ENCODE measurements at places on chromosomes 11 and 22. TPM values are rescaled to one million over a fixed set of nuclear protein-coding genes. Genes with fewer than 3 reads are reported as not detected.

- DNase-seq: no peak
Observed at GRCh38 chr11:33072465-33072864, 33.1 kb downstream of the TCP11L1 start.

DNA sequence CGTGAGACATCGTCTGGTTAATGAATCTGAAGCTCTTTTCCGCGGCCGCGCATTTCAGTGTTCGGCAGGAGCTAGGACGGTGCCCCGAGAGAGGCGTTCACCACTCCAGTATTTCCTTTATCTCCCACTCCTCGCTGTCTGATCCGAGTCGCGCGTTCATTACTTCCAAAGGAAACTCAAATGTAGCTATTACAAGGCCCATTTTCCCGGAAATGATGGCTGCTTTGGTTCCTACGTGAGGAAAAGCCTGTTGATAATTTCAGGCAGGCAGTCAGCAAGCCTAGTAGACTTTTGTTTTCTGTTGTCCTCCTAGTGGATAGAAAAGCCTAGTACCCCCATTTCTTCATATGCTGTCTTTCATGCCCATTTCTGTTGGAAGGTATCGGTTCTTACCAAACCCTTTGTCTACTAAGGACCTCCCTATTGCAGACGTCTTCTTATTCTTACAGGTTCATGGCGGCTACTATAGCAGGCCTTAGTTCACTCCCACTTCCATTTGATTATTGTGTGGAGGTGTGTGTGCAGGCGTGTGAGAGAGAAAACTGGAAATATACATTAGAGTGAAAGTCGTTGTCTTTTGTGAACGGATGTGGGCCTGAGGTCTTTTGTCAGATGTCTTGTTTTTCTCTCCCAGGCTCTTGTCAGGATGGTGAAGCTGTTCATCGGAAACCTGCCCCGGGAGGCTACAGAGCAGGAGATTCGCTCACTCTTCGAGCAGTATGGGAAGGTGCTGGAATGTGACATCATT lies 737 bp downstream of the RBM4 start:
- DNase-seq: no peak

- peak; percentile 57 for DNase-seq
Observed at GRCh38 chr11:46338988-46339666, 8.1 kb upstream of the DGKZ start.

DNA sequence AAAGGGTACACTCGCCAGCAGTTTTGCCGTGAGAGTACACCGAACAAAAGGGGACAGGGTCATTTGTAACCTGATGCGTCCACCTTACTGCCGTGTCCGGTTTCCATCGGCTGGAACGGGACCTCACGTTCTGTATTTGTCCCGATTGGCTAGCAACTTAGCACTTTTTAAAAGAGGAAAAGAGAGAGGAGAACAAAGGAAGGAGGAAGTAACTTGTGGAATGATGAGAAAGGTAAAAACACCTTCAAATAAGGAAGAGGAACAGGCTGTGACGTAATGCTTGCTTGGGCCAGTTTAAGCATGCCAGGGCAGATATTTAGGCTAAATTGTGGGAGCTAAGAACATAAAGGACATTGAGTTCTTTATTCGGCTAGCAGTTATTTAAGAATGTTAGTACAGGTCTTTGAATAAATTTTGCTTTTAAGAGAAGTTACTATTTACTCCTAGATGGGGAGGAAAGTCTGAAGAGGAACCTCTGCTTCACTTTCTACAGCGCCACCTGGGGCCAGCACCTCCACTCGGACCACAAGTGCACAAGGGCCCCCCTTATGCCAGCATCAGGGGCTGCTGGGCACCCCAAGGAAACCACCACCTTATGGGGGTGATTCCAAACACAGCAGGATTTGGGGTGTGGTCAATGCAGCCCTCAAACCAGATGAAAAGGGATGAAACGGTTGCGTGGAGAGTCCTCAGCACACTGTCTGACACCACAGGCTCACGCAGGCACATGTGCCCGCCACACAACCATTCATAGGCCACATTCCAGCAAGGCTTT lies 5.8 kb downstream of the ARSA start:
- DNase-seq: peak; percentile 58

- no peak for DNase-seq
Observed at GRCh38 chr22:35997438-35997837, 31.2 kb downstream of the RBFOX2 start.

- no peak for DNase-seq
Observed at GRCh38 chr11:86089659-86090058, 20.8 kb upstream of the PICALM start.

DNA sequence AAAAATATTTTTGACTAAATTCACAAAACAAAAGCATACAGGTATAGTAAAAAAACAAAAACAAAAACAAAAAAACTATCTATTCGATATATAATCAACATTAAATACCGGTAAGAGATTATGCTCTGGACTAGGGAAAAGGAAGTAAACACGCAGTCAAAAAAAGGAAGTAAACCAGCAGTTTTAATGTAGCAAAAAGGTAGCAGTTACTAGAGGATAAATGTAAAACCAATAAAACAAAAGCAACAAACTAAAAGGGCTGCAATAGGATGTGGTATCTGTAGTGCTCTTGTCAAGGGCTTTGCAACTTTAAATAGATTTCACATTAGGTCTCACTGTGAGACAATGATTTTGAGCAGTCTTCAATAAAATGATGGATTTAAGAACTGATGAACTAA lies 2.4 kb downstream of the TRIM22 start:
- no peak for DNase-seq

- DNase-seq: no peak
Observed at GRCh38 chr11:61120706-61121191, 18.5 kb downstream of the CD5 start.

- DNase-seq: no peak
Observed at GRCh38 chr11:17743026-17743807, 8.6 kb downstream of the KCNC1 start.

- DNase-seq: peak; percentile 22
Observed at GRCh38 chr11:70521475-70522308, 123.4 kb downstream of the CTTN start.

- DNase-seq: peak; percentile 24
Observed at GRCh38 chr11:93783765-93784144, 327 bp upstream of the MED17 start.

GRCh38 chr11:65858681-65859087 lies 704 bp upstream of the CFL1 start:
- no peak for DNase-seq

DNA sequence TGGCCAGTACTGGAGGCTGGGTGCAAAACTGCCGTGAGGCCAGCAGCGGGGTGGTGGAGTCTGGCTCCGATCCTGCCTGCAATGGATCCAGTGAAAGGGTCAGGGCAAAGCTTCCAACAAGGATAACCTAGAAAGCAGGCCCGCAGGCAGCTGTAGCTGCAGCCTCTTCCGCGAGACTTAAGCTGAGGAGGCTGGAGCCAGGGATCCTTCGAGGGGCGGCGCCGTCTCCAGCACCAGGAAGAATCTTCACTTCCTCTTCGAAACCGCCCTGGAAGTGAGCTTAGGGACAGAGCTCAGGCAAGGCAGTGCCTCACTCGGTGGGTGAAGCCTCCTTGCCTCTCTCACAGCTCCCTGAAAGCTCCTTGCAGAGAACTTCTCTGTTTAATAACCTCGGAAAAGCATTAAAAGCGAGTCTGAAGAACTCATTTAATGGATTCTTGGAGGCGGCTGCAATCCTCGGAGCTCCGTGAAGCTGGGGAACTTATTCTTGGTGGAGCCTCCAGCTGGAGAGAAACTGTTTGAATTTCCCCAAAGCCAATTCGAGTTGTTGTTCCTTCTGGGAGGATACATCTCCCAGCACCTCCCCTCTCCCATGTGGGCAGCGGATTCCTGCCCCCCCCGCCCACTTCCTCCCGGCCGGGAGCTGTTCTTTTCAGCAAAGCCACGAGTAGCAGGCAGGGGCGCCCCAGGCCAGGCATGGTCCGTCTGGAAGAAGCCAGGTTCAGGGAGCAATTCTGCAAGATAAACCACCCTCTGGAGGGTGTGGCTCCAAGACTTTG lies 169.9 kb downstream of the CTTN start:
- DNase-seq: peak; percentile 61

DNA sequence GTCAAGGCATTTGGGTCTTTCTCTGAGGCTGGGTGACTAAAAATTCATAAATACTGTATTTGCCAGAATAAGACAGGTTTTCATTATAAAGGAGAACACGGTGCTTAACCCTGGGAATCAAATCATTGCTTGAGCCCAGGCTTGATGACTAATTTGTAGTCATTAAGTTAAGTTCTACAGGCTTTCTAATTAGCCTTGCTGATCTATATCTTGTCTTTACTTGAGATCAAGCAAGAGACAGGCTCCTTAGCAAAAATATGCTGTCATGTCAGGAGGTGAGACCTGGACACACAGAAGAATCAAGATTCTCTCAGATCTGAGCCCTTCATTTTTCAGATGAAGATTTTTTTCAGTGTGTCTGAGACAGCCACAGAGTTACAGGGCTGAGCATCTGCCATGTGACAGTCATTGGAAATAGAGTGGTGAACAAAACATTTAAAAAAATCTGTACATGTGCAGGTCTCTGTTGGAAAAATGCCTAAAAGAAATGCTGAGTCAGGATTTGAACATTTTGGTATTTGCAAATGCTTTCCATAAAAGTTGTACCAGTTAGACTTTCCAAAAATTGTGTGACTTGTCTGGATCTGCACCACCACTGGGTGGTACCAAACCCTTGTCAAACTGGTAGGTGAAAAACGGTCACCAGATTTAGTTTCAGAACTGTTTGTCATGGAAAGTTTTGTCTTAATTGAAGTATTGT lies 14.6 kb downstream of the ACAT1 start:
- no peak for DNase-seq

- no peak for DNase-seq
Observed at GRCh38 chr11:47889714-47890441, 41.7 kb upstream of the NUP160 start.

- DNase-seq: no peak
Observed at GRCh38 chr11:87224486-87224885, 186.8 kb downstream of the TMEM135 start.

DNA sequence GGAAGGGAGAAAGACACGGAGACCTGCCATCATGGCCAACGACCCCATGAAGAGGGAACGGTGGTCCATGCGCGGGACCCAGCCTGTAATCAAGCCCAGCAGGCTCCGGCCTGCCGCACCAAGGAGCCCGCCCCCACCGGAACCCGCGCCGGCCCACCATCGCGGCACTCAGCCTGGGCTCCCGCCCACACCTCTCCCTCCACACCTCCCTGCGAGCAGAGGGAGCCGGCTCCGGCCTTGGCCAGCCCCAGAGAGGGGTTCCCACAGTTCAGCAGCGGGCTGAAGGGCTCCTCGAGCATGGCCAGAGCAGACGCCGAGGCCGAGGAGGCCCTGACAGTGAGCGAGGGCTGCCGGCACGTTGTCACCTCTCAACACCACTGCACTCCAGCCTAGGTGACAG lies 1302.8 kb upstream of the CNTN5 start:
- no peak for DNase-seq

DNA sequence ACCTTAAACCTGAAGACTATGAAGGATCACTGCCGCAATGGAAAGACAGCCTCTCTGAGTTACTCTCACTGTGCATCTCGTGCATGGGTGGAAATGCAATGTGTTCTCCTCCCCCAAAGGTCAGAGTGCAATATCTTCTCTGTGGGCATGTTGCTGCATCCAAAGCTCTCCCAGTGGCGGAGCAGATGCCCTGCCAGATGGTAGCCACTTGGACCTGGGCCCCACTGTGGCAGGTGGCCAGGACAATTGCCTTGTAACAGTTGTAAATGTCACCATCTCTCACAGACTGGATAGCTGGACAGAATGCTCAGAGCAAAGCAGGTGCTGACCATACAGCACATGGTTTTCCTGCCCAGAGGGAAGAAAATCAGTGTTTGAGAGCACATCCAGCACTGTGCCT lies 542.0 kb downstream of the FAM181B start:
- no peak for DNase-seq

DNA sequence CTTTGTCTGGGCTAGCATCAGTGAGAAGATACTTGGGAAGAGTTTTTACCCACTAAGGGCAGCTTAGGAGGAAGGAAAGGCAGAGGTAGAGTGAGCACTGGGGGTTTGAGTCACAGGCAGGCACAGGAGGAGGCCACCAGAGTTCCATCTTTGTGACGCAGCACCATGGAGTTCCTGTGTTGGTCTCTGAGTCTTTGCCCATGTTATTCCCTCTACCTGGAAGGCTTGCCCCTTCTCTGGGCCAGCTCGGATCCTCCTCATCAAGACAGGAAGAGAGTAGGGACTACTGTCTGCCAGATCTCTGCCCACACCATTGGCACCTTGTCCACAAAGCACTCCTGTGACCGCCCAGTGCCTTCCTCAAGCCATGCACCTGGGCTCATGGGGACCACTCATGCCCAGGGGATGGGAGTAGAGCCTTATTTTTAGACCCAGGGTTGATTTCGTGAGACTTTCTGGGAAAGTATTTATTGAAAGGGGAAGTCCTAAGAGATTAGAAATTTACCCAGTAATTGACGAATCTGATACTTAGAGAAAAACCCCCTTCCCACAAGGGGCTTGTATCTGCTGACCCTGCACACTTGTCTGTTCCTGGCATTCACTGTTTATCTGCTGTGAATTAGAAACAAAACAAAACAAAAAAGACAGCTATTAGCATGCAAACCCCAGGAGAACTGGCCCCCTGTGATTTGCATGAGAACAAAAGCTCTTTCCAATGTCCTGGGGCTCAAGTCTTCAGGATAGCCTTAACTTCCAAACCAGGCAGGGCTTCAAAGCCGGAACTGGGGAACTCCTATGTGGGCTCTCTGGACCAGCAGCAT lies 35.9 kb upstream of the MYEOV start:
- no peak for DNase-seq

DNA sequence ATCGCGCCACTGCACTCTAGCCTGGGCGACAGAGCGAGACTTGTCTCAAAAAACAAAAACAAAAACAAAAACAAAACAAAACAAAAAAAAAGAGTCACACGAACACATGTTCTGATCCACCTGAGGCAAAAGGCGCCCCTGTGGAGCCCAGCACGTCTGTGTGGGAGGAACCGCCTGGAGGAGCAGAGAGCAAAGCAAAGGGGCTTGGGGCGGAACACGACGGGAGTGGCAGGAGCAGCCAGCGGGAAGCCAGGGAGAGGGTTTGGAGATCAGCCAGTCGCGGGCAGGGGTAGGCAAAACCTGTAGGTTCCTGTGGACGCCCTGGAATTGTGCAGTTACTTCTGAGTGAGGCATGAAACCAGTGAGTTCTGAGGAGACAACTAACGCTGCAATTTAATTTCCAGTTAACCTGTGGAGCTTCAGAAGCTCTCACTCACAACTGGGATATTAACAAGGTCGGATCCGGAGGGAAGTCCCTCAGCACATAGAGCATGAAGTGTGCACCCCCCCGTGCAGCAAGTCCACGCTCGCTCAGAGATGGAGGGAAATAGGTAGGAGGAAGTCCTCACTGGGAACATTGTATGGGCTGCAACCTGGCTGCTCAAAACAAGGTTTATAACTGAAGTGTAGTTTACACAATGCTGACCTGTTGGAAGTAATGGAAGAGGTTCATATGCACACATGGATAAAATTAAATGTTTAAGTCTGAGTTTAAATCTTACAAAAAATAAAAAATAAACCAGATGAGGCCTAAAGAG lies 13.2 kb upstream of the USP18 start:
- DNase-seq: no peak

- no peak for DNase-seq
Observed at GRCh38 chr11:102192349-102193066, 82.3 kb downstream of the YAP1 start.

GRM5 gene
- total RNA-seq: not detected

TMA7B gene
- total RNA-seq: not detected

GLB1L3 gene
- not detected for total RNA-seq

DDB1 gene
- total RNA-seq: 130 TPM

OR52H1 gene
- total RNA-seq: not detected

ARHGAP1 gene
- total RNA-seq: 108 TPM

KCNQ1 gene
- total RNA-seq: 44.2 TPM

TRIM51 gene
- not detected for total RNA-seq

TUG1 gene
- 49.9 TPM for total RNA-seq

Data from right cardiac atrium (tissue), 5 donors.